ENCODE measurements at places on chromosomes 3 and 15. TPM values are rescaled to one million over a fixed set of nuclear protein-coding genes. Genes with fewer than 3 reads are reported as not detected.

Gene TRIM42
- not detected for total RNA-seq

Gene INKA1
- total RNA-seq, result not detected

Gene TTC14
- total RNA-seq, result 86.4 TPM

Gene GPR149
- total RNA-seq, result not detected

Gene ISY1
- total RNA-seq, result 3.4 TPM

Gene LRTM1
- total RNA-seq, result not detected

Gene EFHB
- 0.64 TPM for total RNA-seq

Gene FANCD2OS
- not detected for total RNA-seq

Gene INSYN1
- 2.8 TPM for total RNA-seq

Gene REC114
- total RNA-seq, result not detected

Gene ROPN1B
- not detected for total RNA-seq

- DNase-seq, result no peak
- H3K4me3 ChIP-seq, result no peak overlapping the region
- no peaks in the 10 kb centered on the region for H3K36me3 ChIP-seq
- H3K27ac ChIP-seq, result peak overlapping the region; percentile 91
Measured at GRCh38 chr3:69752241-69752640, 13.0 kb downstream of the MITF start.

DNA sequence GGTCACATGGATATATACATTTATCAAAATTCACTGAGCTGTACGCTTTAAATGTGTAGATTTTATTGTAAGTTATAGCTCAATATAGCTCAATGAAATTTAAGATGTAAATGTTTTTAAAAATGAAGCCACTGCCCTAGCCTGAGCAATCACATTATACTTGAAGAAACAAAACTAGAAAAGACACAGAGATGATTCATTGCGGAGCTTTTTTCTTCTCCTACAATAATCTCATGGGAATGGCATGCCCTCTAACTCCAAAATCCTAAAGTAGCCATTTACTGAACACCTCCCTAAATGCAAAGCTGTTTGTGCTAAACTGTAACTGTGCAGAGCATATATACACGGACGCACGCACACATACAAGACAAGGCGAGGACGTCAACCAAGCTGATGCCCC is 84.2 kb downstream of the MYO9A start:
- no peak overlapping the region for H3K27ac ChIP-seq
- no peak for DNase-seq
- no peaks in the 10 kb centered on the region for H3K27me3 ChIP-seq
- H3K4me1 ChIP-seq, result no peaks in the 10 kb centered on the region
- no peak overlapping the region for H3K4me3 ChIP-seq

DNA sequence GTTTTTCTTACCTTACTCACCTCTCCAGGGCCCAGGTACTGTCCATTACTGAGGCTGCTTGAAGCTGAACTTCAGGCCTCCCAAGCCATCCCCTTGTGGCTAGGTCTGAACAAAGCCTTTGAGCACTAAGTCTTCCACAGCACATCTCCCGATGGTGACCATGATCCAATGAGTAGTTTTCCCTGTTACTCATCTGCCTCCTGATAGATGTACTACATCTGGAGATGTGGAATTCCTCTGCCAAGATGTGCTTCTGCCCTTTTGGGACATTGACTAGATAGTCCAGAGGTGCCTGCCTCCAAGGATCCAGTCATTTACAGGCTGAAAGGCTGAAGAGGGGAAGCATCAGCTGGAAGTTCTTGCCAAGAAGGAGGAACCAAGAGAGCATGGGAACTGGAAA is 28.9 kb upstream of the SLC35G2 start:
- H3K4me1 ChIP-seq, result peaks cover 10% of the 10 kb centered on the region
- H3K36me3 ChIP-seq, result no peaks in the 10 kb centered on the region
- H3K27me3 ChIP-seq, result no peaks in the 10 kb centered on the region

DNA sequence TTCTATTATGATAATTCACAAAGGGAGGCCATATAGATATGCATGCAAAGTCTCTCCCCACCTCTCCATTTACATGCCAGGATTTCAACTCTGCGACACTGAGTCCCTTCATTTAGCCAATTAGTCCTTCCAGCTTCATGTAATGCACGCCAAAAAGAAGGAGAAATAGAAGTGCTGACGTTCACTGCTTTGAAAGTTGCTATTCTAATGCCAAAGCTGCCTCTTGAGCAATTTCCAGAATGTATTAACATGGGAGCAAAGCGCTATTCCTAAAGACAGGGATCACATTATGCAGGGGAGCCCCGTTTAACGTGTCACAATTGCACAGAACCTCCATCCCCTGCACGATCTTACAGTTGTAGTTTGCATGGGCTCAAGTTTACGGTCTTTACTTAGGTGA is 130.5 kb downstream of the TIGIT start:
- no peak for DNase-seq
- no peak overlapping the region for H3K27ac ChIP-seq
- H3K36me3 ChIP-seq, result no peaks in the 10 kb centered on the region
- no peaks in the 10 kb centered on the region for H3K27me3 ChIP-seq

DNA sequence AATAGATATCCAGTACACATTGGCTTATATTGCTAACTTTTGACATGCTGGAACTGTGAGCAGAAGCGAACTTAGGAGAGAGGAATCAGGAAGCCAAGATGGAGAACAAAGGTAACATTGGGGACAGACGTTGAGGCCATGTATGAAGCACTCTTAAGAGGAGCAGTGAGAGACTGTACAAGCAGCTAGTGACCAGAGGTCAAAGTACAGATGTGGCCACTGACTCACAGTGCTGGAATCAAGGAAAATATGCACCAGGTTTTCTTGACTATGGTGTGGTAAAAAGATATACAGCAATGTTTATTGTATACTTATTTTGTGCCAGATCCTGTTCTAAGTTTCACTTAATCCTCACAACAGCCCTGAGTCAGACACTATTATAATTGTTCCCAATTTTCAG is 2.0 kb upstream of the IL20RB start:
- H3K4me1 ChIP-seq, result peaks cover 28% of the 10 kb centered on the region
- no peaks in the 10 kb centered on the region for H3K36me3 ChIP-seq

- peak overlapping the region; percentile 93 for H3K4me3 ChIP-seq
- DNase-seq, result peak; percentile 30
- no peaks in the 10 kb centered on the region for H3K27me3 ChIP-seq
- H3K27ac ChIP-seq, result peak overlapping the region; percentile 100
- peaks cover 48% of the 10 kb centered on the region for H3K4me1 ChIP-seq
- peaks cover 17% of the 10 kb centered on the region for H3K36me3 ChIP-seq
Measured at GRCh38 chr3:49019941-49020329, 1.6 kb upstream of the DALRD3 start.

DNA sequence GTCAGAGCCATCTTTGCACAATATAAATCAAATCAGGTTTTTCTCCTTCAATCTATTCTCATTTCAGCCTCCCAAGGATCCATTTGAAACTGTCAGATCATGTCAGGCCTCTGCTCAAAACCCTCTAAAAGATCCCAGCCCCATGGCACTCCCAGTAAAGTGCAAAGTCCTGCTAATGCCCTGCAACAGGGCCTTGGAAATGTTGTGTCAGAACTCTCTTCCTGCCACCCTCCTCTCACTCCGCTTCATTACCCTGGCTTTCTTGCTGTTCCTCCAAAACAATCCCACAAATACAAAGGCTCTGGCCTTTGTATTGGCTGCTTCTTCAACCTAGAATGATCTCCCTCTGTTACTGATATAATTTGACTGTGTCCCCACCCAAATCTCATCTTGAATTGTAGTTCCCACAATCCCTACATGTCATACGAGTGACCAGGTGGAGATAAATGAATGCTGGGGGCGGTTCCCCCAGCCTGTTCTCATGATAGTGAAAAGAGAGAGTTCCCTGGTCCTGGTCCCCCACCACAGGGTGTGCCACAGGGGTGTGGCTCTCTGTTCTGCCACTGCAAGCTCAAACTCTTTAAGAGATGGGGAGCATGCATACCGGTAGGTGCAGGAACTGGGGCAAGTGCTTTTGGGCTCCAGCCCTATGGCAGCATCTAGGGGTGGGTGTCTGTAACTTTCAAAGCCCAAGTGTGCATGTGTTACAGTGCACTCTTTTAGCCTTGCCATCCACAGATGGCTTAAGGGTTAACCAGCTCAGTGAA is 22.9 kb upstream of the TRA2B start:
- DNase-seq, result peak; percentile 54
- no peaks in the 10 kb centered on the region for H3K36me3 ChIP-seq
- H3K4me3 ChIP-seq, result no peak overlapping the region
- H3K4me1 ChIP-seq, result peaks cover 30% of the 10 kb centered on the region
- H3K27ac ChIP-seq, result peak overlapping the region; percentile 86

GRCh38 chr15:49423901-49424550 is 984 bp downstream of the FGF7 start:
- no peaks in the 10 kb centered on the region for H3K36me3 ChIP-seq
- H3K27me3 ChIP-seq, result no peaks in the 10 kb centered on the region
- H3K4me3 ChIP-seq, result peak overlapping the region; percentile 12
- no peak for DNase-seq
- no peaks in the 10 kb centered on the region for H3K4me1 ChIP-seq

DNA sequence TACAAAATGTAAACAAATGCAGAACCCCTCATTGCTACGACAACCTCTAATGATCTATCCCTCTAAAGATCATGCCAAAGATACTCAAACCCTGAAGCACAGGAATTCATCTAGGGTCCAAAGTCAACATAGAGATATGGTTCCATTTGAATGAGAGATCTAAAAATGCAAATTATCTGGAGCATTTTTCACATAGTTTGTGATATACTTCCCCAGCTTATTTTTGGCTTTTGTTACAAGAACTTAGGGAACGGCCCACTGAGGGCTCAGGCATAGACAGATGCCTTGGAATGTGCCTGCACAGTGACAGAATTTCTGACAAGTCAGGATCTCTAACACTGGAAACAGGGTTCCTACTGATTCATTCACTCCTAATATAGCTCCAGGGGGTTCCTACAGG is 258.9 kb upstream of the THBS1 start:
- H3K4me3 ChIP-seq, result no peak overlapping the region
- H3K27ac ChIP-seq, result no peak overlapping the region
- H3K4me1 ChIP-seq, result no peaks in the 10 kb centered on the region
- no peaks in the 10 kb centered on the region for H3K27me3 ChIP-seq

- no peak overlapping the region for H3K4me3 ChIP-seq
- no peak overlapping the region for H3K27ac ChIP-seq
- DNase-seq, result no peak
- no peaks in the 10 kb centered on the region for H3K36me3 ChIP-seq
- no peaks in the 10 kb centered on the region for H3K27me3 ChIP-seq
Measured at GRCh38 chr3:193560870-193561269, 6.2 kb upstream of the ATP13A4 start.

DNA sequence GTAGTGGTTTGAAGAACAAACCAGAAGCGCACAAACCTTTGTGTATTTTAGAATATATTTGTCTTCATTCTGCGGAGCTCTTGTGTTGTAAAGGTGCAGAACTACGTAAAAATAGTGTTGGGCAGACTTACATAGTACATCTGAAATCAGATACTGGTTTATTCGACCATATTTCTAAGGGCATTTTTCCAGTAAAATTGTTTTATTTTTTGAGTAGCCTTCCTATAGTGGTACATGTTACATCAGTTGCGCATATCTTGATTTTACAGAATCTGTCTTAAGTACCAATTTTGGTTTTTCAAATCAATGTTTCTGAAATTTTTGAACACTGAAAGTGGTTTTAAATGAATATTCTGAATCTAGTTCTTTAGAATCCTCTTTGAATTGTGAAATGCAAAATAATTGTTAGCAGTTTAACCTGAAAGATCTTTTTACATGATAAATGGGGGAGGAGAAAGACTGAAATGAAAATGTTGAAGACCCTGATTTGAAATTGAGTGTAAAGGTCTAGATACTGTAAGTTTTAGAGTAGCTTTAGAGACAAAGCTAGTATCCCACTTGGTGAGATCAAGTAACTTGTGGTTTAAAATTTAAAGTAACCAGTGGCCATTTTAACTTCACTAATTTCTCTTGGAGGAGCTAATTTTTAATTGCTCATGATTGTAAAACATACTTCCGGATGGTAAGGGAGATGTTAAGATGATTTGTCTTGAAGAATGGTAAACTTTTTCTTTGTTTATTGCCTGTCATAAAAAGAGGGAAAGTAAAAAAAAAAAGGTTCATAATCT is 15.5 kb upstream of the CHD2 start:
- peaks cover 23% of the 10 kb centered on the region for H3K36me3 ChIP-seq
- peak overlapping the region; percentile 87 for H3K4me3 ChIP-seq

DNA sequence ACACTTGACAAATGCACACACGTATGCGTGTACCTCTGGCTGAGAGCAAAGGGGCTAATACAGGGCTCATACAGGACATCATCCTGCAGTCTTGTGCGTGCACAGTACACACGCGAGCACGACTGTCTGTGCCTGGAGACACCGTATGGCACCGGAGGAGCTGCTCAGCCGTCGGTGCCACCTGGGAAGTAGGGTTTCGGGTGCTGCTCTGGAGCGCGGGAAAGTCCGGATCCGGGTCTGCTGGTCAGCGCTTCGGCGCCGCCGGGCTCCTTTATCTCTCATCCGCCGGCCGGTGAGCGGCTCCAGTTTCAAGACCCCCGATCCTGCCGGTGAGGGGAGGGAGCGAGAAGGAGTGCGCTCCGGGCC is 9.3 kb downstream of the FOXL2 start:
- no peak for DNase-seq
- peaks cover 27% of the 10 kb centered on the region for H3K4me1 ChIP-seq
- no peak overlapping the region for H3K27ac ChIP-seq
- no peak overlapping the region for H3K4me3 ChIP-seq
- H3K27me3 ChIP-seq, result peaks cover 91% of the 10 kb centered on the region

DNA sequence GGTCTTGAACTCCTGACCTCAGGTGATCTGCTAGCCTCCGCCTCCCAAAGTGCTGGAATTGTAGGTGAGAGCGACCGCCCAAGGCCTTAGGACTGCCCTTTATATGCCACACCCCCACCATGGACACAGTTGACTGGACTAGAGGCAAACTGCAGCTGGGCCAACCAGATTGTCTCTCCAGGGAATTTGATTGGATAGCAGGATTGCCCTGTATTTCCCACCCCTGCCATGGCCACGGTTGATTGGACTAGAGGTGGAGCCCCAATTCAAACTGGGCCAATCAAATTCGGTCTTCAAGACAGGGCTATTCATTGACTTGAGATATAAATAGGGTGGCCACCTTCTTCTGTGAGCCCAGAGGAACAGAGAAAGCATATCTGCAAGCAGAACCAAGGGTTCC is 6.9 kb upstream of the CLPX start:
- H3K4me3 ChIP-seq, result no peak overlapping the region
- no peaks in the 10 kb centered on the region for H3K4me1 ChIP-seq
- H3K27ac ChIP-seq, result no peak overlapping the region
- H3K36me3 ChIP-seq, result no peaks in the 10 kb centered on the region
- H3K27me3 ChIP-seq, result no peaks in the 10 kb centered on the region

DNA sequence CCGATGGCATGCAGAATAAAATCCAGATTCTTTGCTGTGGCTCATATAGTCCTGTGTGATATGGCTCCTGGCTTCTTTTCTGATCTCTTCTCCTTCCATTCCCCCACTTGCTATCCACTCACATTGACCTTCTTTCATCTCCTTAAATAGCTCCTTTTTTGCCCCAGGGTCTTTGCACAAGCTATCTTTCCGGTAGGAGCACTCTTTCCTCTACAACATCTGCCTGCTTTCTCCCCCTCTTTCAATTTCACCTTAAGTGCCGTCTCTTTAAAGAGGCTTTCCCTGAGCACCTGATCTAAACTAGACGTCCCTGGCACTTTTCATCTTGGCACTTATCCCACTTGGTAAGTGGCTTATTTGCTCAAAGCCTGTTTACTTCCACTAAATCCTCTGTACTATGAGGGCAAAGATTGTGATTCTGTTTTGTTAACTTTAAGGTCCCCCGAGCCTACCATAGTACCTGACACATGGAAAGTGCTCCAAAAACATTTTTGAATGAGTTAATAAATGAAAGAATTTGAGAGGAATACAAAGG is 323.3 kb upstream of the TLE3 start:
- no peak overlapping the region for H3K4me3 ChIP-seq
- H3K36me3 ChIP-seq, result no peaks in the 10 kb centered on the region
- DNase-seq, result no peak
- H3K4me1 ChIP-seq, result no peaks in the 10 kb centered on the region
- no peak overlapping the region for H3K27ac ChIP-seq
